AG10803 (cell line): ENCODE measurements at places on chromosomes 2 and 18.

GRCh38 chr18:25661831-25662230, 309.9 kb upstream of the ZNF521 start:
- DNase-seq: no peak

GRCh38 chr2:23468474-23469141, 83.6 kb downstream of the KLHL29 start:
- DNase-seq: no peak

- DNase-seq: no peak
These were observed 2.9 kb upstream of the TYMS start for GRCh38 chr18:654601-655000.

- DNase-seq: no peak
These were observed 374.8 kb upstream of the TRIB2 start for GRCh38 chr2:12341920-12342319.
